Urothelium cell line (cell line): ENCODE measurements at places on chromosomes 16 and 17.

DNA sequence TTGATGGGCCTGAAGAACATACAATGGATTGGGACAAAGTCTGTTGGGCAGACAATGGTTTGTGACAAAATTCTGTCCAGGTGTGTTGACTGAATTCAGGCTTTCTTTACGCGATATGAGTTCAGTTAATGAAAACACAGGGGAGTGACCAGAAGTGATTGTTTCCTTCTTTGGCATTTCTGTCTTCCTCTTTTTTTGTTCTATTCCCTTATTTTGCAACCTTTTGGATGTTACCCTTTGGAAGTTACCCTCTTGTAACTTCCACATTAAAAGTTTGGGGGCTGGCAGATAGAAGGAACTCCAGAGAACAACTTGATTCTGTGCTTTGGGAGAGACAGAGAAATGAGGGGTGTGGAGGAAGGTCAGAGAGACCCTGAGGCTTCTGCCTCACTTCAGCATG is 126.7 kb downstream of the PITPNC1 start:
- DNase-seq: no peak

DNA sequence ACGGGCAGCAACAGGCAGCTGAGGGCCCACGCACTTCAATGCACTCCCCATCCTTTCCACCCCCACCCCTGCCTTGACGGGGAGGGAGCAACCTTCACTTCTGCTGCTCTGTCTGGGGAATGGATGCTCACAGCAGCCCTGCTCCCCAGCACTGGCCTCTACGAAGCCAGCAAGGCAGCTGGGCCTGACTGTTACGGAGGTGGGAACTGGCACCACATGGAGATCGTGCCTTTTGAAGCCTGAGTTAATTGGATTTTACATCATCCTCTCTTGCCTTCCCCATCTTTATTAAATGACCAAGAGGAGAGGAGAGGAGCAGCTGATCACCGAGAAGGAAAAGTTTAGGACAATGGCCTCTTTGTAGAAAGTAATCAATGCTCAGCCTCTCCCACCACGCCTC is 187.0 kb upstream of the RPL38 start:
- DNase-seq: no peak

DNA sequence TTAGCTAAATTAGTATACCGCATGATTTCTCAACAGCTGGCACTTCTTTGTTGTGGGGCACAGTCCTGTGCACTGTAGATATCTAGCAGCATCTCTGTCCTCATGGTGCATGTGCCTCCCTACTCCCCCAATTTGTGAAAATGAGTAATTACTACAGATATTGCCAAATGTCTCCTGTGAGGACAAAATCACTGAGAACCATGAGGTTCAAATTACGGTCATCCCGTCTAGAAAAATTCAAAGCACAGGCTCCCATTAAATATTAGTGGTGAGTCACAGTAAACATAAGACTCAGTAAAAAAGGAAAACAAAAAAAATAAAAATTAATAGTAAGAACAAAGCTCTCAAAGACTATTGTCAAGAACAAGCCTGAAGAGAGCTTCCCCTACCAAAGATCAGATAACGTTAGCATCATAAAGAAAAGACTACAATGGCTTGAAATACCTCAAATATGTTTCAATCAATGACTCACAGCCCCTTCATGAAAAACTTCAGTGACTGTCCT is 57.8 kb downstream of the STH start:
- peak; percentile 26 for DNase-seq

GRCh38 chr16:1696863-1697262 is 9.1 kb upstream of the MAPK8IP3 start:
- no peak for DNase-seq

DNA sequence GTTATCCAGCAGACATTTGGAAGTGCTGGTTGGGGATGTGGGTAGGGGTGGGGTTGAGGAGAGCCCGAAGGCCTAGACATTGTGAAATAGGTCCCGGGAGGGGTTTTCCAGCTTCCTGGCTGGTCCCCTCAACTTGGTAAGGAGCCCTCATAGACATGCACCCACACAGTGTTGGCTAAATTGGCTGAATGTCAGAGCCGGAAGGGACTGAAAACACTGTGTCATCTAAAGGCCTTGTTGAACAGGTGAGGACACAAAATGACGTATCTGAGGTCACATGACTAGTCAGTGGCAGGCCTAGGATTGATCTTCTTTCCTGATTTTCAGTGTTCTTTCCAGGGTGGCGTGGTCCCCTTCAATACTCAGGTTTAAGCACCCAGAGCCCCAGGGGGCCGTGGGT is 27.6 kb downstream of the ITGB3 start:
- DNase-seq: no peak

- DNase-seq: peak; percentile 69
These were observed 527 bp downstream of the SIAH1 start for GRCh38 chr16:48384520-48385252.

- peak; percentile 78 for DNase-seq
These were observed 11.9 kb upstream of the PVALEF start for GRCh38 chr17:81153340-81153803.
